Dermis blood vessel endothelial cell (primary cell): ENCODE measurements at places on chromosomes 16 and 17. TPM values are rescaled to one million over a fixed set of nuclear protein-coding genes. Genes with fewer than 3 reads are reported as not detected.

GRCh38 chr17:71458322-71458721 is 662.5 kb upstream of the SOX9 start:
- DNase-seq: no peak

The SLFN12 gene
- 63.5 and 75.6 TPM in 2 replicates for total RNA-seq

The BIRC5 gene
- 23.5 and 91.0 TPM in 2 replicates for total RNA-seq

The ERN2 gene
- not detected in 2 replicates for total RNA-seq

GRCh38 chr17:71503710-71504465 is 616.9 kb upstream of the SOX9 start:
- no peak for DNase-seq

The SLC52A1 gene
- total RNA-seq: 0.17 and 0.47 TPM in 2 replicates

GRCh38 chr17:27968206-27968732 is 74.2 kb upstream of the NLK start:
- no peak for DNase-seq

DNA sequence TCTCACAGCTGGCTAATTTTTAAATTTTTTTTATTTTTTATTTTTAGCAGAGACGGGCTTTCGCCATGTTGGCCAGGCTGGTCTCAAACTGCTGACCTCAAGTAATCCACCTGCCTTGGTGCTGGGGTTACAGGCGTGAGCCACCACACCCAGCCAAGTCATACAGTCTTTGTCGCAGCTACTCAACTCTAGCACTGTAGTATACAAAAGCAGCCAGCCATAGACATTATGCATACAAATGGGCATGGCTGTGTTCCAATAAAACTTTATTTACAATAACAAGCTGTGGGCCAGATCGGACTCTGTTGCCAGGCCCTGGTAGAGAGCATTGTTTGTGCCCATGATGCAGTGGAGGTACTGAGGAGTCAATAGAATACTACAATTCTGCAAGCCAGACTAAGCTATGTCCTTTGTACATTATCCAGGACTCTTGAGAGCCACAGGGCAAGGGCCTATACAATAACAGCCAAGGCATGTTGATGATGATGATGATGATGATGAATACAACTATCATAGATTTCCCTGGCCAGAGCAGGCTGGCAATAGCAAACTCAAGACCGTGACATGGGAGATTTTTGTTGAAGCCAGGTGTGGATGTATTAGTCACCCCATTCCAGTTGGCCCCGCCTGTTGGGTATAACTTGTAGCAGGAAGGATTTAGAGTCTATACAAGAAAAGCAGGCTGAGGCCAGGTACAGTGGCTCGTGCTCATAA is 101.8 kb downstream of the MYH11 start:
- DNase-seq: no peak

The SGCA gene
- total RNA-seq: not detected in 2 replicates

The CDH1 gene
- total RNA-seq: under 0.01 and 0.17 TPM in 2 replicates

GRCh38 chr17:44539673-44540072 is 17.6 kb upstream of the FZD2 start:
- no peak for DNase-seq

GRCh38 chr17:28849281-28849680 is 5.5 kb upstream of the ERAL1 start:
- peak; percentile 39 for DNase-seq

DNA sequence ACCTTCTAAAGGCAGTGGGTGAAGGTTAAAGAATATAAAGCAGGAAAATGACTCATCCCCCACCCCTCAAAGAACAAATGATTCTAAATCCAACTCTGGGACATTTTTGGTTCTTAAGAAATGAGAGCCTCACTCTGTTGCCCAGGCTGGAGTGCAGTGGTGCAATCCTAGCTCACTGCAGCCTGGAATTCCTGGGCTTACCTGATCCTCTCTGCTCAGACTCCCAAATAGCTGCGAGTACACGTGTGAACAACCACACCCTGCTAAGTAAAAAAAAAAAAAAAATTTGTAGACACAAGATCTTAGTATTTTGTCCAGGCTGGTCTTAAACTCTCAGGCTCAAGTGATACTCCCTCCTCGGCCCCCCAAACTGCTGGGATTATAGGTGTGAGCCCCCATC is 298.8 kb upstream of the MAF start:
- DNase-seq: no peak

The GH2 gene
- not detected in 2 replicates for total RNA-seq

The NAA60 gene
- 19.9 and 22.8 TPM in 2 replicates for total RNA-seq

- DNase-seq: no peak
Observed at GRCh38 chr16:7990626-7991260, 599.6 kb downstream of the TMEM114 start.

GRCh38 chr17:42561897-42562387 is at the start of gene COASY:
Gene COASY (plus strand): TSS chr17:42562148. CDS start chr17:42562623, 475 bp downstream.
- DNase-seq: peak; percentile 99

- peak; percentile 33 for DNase-seq
Observed at GRCh38 chr16:77327717-77328116, 107.1 kb downstream of the ADAMTS18 start.

The CENPT gene
- 21.7 and 30.0 TPM in 2 replicates for total RNA-seq

The SYT17 gene
- 2.2 and 2.9 TPM in 2 replicates for total RNA-seq

- DNase-seq: no peak
Observed at GRCh38 chr17:31031841-31032240, 61.0 kb downstream of the RNF135 start.

The PLXDC1 gene
- not detected in 2 replicates for total RNA-seq

DNA sequence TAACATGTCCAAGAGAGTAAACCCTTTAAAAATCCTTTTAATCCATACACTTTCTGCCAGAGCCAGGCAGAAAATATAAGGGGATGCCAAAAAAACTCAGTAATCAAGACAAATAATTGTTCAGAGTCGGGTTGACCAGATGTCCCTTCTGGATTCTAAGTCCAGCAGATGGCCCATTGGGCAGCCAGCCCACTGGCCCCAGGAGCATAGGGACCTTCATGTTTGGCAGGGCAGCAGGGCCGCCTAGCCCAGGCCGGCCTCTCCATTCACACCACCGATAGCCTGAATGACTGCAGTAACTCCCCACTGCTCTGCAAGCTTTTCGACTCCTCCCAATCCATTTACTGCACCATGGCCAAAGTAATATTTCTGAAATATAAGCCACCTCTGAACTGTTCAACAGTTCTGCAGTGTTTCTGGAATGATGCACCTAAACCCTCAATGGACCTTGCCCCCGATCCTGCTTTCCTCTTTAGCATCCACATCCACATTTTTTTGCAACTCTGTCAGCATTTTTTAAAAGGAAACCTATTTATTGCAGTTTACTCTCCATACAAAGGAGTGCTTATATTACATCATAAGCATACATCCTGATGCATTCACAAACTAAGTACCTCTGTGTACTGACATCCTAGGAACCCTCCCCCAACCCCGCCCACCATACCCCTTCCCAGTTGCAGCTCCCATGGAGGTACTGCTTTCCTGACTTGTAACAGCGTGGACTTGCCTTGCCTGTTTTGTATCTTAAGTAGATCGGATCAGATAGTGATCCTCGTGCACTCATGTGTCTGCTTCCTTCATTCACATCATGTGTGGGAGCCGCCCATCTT is 46.4 kb downstream of the LDHD start:
- no peak for DNase-seq

DNA sequence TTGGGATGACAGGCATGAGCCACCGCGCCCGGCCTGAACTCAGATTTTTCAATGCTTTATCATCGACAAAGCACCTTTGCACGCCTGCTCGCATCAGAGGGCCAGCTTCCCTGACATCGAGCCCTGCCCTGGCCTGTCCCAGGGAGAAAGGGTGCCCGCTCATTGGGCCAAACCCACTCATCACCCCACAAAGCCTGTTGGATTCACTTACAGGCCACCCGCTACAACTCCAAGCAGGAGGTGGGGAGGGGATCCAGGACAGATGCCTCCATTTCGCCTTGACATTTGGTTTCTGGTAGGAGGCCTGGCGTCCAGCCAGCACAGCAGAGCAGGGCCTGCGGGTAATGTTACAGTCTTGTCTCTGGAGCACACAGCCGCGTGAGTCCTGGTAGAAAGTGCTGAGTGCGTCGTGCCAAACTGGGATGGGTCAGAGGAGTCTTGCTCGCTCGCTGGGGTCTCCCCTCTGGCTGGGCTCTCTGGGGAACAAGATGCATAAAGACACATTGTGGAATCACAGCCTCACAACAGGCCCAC is 19.8 kb downstream of the SMTNL2 start:
- DNase-seq: no peak

GRCh38 chr17:77366558-77367245 is 225.9 kb downstream of the SEC14L1 start:
- DNase-seq: no peak

- DNase-seq: no peak
Observed at GRCh38 chr16:54654429-54654828, 276.2 kb upstream of the IRX5 start.

- no peak for DNase-seq
Observed at GRCh38 chr17:61720016-61720795, 129.2 kb upstream of the NACA2 start.

DNA sequence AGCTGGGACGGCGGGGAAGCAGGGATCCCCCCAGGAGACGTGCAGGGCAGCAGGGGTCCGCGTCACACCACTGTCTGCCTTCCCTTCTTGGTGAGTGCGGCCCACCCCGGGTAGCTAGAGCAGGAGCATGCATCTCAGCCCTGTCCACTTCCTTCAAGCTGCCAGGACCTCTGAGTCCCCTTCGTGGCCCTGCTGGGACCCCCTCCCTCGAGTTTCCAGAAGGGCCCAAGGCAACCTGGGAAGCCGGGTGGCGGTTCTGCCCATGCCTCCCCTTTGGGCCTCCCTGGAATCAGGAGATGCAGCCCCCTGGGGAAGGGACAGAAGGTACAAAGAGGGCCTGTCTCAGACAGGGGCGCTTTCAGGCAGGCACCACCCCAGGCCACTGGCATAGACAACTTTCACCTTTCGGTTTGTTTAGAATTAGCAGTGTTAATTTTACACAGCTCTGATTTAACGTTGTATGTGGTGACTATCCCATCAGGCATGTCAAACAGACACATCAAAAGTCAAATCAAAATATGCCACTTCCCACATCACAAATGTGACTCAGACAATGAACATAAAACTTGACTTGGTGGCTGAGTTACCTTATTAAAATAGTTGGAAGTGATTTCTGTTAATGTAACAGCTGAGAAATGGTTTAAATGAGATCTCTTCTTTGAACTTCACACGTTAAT is 94.5 kb upstream of the METRNL start:
- DNase-seq: no peak

The PTX4 gene
- total RNA-seq: 0.09 TPM in 1 of 2 replicates, not detected in the other

The AATK gene
- 4.0 and 4.1 TPM in 2 replicates for total RNA-seq

The VAT1L gene
- 0.37 and 1.4 TPM in 2 replicates for total RNA-seq

- DNase-seq: no peak
Observed at GRCh38 chr17:40451420-40451819, 8.2 kb downstream of the IGFBP4 start.

GRCh38 chr16:21166561-21166961 is 8.1 kb downstream of the LDAF1 start:
- no peak for DNase-seq

The TBC1D3C gene
- total RNA-seq: 0.56 TPM in 1 of 2 replicates, not detected in the other

- no peak for DNase-seq
Observed at GRCh38 chr16:64449506-64449905, 672.4 kb downstream of the CDH11 start.

The KCNJ18 gene
- total RNA-seq: not detected in 2 replicates

- no peak for DNase-seq
Observed at GRCh38 chr16:75085556-75085955, 31.0 kb downstream of the LDHD start.

DNA sequence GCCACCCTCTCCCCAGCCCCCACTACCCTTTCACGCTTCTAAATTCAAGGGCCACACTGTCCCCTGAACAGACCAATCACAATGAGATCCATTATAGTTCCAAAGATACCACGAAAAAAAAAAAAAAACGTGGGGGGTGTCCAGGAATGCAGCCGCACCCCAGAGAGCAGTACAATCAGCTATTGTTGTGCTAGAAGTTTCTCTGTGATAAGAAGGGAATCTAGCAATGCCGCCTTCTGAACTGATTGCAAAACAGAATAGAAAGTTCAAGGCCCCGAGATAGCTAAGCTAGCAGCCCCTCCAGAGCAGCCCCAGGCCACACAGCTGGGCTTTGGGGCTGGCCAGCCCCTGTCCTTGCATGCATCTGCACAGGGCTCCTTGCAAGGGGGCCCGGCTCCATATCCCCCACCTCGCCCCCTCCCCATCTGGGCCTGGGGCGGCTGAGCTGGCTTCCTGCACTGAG is 86.9 kb upstream of the CBX4 start:
- no peak for DNase-seq

The PRAC2 gene
- total RNA-seq: not detected in 2 replicates

The SMIM22 gene
- not detected in 2 replicates for total RNA-seq

The CHST5 gene
- total RNA-seq: not detected in 2 replicates

DNA sequence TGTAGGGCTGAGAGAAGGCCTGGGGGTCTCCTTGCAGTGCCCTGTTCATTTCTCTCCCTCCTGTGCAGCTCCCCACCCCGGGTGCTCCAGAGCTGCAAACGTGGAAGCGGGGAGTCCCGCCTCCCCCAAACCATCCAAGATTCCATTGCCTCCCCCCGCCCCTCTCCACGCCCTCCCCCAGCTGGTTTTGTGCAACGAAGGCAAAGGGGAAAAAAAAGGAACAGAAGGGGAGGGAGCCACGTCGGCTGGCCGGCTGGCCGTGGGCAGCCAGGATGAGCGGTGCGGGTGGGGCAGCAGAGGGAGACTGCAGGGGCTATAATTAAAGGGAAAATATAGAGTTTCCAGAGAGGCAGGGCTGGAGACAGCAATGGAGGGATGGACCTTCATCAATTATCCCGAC is 1.7 kb upstream of the COL1A1 start:
- no peak for DNase-seq

- DNase-seq: no peak
Observed at GRCh38 chr16:69064124-69064763, 41.2 kb upstream of the HAS3 start.

The MYO15A gene
- under 0.01 and 0.60 TPM in 2 replicates for total RNA-seq

The KCNH6 gene
- total RNA-seq: 0.05 TPM in 1 of 2 replicates, not detected in the other

DNA sequence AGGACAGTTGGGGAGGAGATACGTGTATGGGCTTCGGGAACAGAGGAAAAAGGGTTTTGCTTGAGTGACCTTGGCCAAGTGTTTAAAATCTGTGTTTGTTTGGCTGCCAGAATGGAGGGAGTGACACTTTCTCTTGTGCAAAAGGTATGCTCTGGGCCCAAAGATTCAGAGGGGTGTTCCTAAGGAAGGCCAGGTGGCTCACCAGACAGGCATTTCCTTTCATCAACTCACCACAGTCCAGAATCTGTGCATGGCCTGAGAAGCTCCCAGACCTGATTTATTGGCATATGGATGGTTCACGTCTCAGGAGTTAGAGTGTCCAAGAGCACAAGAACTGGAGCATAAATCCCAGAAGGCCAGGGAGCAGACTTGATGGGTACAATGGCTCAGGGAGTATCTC is 53.4 kb upstream of the NLK start:
- peak; percentile 72 for DNase-seq

- DNase-seq: no peak
Observed at GRCh38 chr17:37742762-37743611, 1.9 kb downstream of the HNF1B start.

DNA sequence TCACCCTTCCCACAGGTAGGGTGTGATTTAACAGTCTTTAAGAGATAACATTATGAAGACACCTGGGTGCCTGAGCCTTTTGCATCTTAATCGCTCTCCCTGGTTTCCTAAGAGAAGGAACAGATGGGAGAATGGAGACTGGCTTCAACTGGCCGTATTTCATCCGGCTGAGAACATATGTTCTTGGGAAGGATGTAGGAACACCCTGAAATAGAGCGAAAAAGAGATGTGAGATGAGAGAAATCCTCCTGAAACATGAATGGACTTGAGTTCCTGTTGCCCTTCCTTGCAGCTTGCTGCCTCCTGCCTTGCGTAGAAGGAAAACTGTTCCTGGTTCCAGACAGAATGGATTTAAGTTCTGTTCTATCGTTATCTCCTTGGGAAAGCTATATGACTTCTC is 385.4 kb upstream of the RBFOX1 start:
- DNase-seq: no peak

- DNase-seq: peak; percentile 96
Observed at GRCh38 chr16:30377812-30378235, 3.2 kb downstream of the MYL11 start.
